ENCODE measurements at places on chromosomes 12 and 14.
A peak's percentile ranks its signal among the peaks of the same experiment; 100 is the strongest.

DNA sequence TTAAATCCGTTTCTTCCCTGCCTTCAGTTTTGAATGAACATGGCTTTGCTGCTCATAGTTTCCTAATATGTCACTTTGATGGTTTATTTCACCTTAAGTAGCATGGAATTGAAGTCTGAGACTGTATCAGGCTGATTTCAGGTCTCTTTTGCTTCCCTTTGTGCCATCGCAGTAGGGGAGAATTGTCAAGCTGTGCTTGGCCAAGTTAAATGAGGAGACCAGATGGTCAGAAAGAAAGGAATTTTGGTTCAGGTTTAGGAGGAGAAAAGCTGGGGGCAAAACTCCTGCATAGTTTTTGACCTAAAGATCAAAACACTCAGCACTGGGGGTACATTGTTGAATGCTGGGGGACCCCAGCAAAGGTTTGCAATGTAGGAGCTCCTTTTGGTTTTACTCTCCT is 398.4 kb downstream of the NUAK1 start:
- peak; percentile 66 for DNase-seq

DNA sequence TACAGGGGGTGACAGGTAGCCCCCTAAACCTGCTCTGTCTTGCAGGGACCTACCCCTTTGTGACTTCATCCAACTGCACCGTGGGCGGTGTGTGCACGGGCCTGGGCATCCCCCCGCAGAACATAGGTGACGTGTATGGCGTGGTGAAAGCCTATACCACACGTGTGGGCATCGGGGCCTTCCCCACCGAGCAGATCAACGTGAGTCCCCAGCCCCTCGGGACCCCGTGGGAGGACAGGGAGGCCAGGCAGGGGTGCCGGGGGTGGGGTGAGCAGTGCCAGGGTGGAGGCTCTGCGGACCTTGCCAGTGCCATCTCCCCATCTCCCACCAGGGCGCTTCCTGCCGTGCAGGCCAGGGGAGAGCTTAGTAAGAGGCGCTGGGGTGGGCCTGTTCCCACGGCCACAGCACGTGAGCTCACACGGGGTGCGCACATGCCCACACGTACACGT is 11.1 kb upstream of the SIVA1 start:
- no peak for DNase-seq

- DNase-seq = no peak
Measured at GRCh38 chr14:96564389-96564788, 62.2 kb downstream of the PAPOLA start.

- no peak for DNase-seq
Measured at GRCh38 chr14:72466325-72466724, 427.6 kb downstream of the DPF3 start.

DNA sequence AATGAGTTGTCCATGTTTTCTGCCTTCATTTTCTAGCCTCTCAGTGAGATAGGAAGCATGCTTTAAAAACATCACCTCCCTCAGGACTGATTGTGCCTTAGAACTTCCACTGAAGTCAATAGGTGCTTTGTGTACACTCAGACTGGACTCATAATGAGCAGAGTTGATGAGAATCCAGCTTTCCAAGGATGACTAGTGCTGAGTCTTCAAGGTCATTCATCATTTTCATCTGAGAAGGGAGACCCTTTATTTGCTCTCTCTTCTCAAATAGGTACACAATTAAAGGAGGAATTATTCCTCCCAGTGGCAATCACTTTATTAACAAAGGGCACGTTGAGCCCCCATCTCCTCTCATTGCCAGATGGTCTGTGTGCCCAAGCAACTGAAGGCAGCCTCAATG is 210.9 kb upstream of the PRKD1 start:
- DNase-seq = no peak

- peak; percentile 21 for DNase-seq
Measured at GRCh38 chr14:59161561-59162175, 26.8 kb upstream of the DAAM1 start.

DNA sequence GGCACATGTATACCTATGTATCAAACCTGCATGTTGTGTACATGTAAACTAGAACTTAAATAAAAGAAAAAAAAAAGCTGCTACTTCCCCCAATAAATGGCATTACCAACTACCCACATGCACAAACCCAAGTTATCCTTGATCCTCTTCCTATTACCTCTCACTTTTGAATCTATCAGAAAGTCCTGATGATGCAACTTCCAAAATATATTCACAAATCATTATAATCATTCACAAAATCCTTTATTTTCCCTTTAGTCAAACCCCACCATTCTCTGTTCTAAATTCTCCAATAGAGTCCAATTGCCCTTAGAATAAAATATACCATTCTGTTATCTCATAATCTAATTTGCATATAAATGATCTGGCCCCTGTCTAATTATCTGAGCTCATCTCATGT is 92.0 kb downstream of the PLEKHG7 start:
- DNase-seq = no peak

DNA sequence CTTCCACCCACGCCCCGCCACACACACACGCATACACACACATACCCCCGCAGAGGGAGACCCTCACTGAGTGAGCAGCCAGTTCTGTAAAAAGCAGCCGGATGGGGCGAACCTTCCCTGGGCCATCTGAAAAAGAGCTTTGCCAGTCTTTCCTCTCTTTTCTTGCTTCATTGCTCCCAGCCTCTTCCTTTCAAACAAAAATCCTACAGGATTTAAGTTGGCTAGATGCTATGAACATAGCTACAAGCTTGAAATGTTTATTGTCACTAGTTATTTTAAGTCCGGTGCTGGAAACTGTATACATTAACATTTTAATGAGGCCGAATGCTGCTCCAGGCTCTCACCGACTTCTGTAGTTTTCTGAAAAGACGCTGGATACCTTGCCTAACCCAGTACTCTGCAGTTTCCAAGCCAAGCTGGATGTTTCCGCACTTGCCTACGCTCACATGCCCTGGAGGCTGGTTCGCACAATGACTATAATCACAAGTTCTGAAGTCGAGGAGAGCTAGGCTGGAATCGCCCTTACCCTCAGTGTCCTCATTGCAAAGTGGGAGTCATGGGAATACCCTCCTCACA is 39.2 kb downstream of the LTBP2 start:
- no peak for DNase-seq

GRCh38 chr14:31003284-31003683 is 22.2 kb upstream of the AP4S1 start:
- DNase-seq = no peak

- no peak for DNase-seq
Measured at GRCh38 chr14:22381408-22381760, 207.6 kb downstream of the DAD1 start.

DNA sequence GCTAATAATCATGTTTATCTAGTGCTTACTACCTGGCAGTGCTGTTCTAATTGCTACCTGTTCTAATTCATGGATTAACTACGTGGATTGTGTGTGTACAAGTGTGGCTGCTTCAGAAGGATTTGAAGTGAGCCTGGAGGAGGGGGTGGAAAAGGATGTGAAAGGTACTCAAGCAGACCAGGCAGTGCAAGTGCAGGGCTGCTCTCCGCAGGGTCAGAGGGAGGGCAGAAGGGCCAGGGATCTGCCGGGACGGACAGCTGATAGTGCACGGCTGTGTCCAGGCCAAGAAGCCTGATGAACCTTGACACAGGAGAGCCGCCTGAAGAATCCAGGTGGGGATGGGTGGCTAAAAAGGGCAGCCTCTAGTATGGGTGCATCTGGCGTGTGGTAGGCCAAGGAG is 28.5 kb downstream of the PIWIL1 start:
- no peak for DNase-seq

DNA sequence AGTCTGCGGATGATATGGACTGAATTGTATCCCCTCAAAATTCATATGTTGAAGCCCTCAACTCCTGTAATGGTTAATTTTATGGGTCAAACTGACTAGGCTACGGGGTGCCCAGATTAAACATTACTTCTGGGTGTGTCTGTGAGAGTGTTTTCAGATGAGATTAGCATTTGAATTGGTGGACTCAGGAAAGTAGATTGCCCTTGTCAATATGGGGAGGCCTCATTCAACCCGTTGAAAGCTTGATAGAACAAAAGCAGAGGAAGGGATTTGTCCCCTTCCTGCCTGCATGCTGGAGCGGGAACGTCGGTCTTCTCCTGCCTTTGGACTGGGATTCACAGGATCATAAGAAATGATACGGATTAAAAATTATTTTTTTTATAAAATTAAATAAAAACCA is 84.5 kb downstream of the BBS10 start:
- no peak for DNase-seq

DNA sequence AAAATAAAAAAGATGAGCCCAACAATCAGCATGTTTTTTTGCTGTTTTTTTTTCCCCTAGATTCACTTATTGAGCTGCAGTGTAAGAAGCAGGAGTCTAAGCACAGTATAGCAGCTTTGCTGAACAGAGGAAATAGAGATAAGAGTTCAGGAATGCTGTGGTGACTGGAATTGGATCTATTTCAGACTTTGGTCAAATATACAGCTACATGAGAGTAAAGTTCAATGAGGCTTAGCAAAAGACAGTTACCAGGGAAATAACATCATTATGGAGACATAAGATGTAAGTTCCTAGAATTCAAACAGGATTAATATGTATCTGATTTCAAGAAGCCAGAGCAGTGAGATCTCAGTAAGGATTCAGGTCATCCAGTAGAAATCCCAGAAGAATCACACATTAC is 613.0 kb downstream of the RPS29 start:
- DNase-seq = no peak

GRCh38 chr12:45730084-45730347 is 510 bp downstream of the ARID2 start:
- DNase-seq = no peak

- peak; percentile 76 for DNase-seq
Measured at GRCh38 chr14:105168979-105169507, 467 bp upstream of the JAG2 start.

- peak; percentile 97 for DNase-seq
Measured at GRCh38 chr12:56645717-56646446, at the start of gene ATP5F1B. Gene ATP5F1B (minus strand): TSS chr12:56645984. CDS start chr12:56645963, 21 bp downstream.

- DNase-seq = no peak
Measured at GRCh38 chr12:123126294-123127181, 24.4 kb downstream of the PITPNM2 start.

DNA sequence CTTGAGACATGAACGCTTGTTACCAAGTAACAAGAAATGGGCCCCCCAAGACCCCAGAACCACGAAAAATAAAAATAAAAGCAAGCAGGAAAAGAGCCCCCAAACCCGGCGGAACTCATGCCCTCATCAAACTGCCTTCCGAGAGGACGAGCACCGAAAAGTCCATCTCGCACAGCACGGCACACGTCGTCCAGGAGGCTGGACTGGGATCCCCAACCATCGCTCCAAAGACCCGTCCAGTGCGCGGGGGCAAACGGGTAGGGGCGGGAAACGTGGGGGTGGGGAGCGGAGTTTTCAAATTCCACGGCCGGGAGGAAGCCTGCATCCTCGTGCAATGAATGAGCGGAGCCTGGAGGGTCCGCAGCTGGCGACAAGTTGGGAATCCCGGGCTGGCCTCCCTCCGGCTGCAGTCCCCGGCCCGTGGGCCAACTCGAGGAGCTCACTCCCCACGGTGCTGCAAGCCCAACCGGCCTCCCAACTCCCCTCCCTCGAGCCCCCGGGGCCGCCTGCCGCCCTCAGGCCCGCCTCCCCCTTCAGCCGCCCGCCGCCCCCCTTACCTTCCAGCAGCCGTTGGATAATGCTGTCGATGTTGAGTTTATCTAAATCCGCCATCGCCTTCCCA is 484 bp downstream of the PPP1CC start:
- peak; percentile 79 for DNase-seq

- DNase-seq = no peak
Measured at GRCh38 chr14:90781344-90781761, 34.9 kb downstream of the TTC7B start.

- DNase-seq = peak; percentile 93
Measured at GRCh38 chr14:104932676-104933631, 8.3 kb downstream of the PLD4 start.

- DNase-seq = peak; percentile 72
Measured at GRCh38 chr14:63543826-63544406, 739 bp upstream of the PPP2R5E start.

- no peak for DNase-seq
Measured at GRCh38 chr12:32360956-32361355, 38.4 kb upstream of the FGD4 start.

- no peak for DNase-seq
Measured at GRCh38 chr12:83092606-83093005, 405.9 kb downstream of the TMTC2 start.

- no peak for DNase-seq
Measured at GRCh38 chr12:91056488-91056887, 1.3 kb downstream of the KERA start.

GRCh38 chr14:25001601-25002000 is 48.3 kb downstream of the STXBP6 start:
- no peak for DNase-seq

GRCh38 chr12:91606662-91607377 is 424.2 kb upstream of the DCN start:
- DNase-seq = no peak

DNA sequence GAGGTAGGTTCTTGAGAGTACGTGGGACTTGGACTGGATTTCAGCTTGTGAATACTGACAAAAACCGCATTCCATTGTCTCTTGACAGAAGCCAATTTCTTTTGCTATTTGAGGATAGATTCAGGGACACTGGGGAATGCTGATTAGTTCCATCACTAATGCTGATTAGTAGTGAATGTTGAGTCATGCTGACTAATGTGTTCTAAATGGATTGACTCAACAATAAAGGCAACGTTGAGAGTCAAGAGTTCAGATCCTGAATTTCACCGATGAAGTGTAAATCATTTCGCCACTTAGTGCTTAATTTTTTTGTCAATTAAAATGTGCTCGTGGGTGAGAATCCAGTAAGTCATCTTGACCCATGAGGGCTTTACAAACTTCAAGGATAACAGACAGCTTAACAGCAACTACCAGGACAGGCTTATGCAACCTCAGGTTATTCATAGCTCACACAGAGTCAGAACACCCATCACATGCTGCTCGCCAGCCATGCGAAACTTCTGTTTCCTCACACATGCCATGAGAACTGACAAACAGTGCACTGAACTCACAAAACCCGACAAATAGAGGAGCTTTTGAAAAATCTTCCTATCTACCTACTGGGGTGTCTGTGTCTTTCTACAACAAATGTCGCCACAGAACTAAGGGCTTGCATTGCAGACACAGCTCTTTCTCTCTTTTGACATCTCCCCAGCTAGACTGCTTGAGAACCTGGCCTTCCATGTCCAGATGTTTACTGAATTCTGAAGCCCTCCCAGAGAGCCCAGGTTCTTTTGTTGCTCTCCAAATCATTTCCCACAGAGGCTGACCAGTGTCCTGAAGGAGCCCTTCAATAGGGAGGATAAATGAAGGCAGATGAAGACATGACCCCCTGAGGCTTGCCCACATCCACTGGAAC is 316.4 kb downstream of the ZFP36L1 start:
- peak; percentile 59 for DNase-seq

Measured in neural progenitor cell (in vitro differentiated cells).